ENCODE measurements at places on chromosomes 3 and 15.

DNA sequence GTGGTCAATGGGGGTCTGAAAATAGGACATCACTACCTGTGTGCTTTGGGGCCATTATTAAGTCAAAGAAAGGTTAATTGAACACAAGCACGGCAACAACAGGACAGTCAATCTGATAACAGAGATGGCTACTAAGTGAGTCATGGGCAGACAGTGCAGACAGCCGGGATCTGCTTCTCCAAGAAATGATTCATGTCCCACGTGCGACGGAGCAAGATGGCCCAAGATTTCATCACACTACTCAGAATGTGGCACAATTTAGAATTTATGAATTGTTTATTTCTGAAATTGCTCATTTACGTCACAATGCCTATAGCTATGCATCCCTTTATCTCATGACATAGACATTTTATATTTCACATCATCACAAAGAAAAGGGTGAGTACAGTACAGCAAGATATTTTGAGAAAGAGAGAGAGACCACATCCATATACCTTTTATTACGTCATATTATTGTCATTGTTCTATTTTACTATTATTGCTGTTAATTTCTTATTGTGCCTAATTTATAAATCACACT, 770.6 kb upstream of the NR2F2 start:
- DNase-seq, result peak; percentile 97

GRCh38 chr3:142278451-142278850, 53.1 kb upstream of the GK5 start:
- DNase-seq, result peak; percentile 53

DNA sequence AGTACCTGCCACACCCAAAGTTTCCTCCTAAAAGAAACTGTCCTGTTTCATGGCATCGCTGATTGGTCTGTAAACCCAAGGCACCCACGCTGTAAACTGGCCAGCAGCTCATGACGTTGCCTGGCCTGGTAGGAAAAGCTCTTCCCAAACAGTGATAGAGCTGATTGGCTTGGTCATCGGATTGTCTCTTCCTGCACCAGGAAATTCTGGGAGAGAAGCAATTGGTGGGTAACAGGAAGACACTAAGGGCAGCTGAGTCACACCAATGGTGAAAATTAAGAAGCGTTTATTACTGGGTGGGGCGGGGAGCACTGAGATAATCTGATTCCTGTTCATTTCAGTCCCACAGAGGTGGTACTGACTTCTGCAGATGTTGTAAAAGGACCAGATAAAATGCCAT, 31.0 kb downstream of the KLHL6 start:
- DNase-seq, result no peak

DNA sequence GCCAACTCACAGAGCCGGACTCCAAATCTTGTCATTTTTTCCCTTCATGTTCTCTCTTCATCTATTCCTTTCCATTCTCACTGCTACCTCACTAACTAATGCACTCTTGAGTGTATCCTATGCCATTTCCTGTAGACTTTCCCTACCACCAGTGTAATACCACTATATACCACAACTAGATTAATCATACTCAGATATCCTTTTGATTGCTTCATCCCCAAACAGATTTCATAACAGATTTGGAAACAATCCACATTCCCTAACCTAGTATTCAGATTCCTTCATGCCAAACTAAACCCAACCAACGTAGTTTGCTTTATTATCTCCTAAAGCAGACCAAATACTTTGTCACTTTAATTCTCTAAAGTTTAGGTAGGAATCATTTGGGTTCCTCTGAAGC, 2.6 kb upstream of the PLOD2 start:
- DNase-seq, result peak; percentile 94

GRCh38 chr3:49683162-49683561, 6.1 kb downstream of the MST1 start:
- no peak for DNase-seq

GRCh38 chr15:49693498-49693897, 72.7 kb downstream of the DTWD1 start:
- peak; percentile 33 for DNase-seq

DNA sequence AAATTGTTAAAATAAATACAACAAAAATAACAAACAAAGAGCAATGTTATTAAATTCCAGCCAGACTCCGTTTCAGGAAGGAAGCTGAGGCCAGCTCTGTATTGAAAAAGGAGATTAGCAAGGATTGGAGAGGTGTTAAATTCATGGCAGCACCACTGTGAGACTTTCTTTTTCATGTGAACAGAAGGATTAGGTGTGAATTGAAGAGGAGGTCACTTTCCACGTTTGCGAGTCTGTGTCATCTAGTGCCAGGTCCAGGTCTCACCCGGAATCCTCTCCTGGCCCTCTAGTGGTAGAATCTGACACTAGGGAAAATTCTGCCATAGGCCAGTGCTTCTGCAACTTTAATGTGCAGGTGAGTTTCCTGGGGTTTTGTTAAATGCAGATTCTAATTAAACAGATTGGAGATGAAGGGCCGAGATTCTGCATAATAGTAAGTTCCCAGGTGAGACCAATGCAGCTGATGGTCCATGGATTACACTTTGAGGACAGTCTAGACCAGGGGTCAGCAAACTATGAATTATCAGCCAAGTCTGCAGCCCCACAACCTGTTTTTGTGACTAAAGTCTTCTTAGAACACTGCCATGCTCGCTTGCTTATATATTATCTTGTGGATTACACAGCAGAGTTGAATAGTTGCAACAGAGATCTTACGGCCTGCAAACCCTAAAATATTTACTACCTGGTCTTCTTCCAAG, 9.2 kb upstream of the SLC6A1 start:
- DNase-seq, result peak; percentile 17

DNA sequence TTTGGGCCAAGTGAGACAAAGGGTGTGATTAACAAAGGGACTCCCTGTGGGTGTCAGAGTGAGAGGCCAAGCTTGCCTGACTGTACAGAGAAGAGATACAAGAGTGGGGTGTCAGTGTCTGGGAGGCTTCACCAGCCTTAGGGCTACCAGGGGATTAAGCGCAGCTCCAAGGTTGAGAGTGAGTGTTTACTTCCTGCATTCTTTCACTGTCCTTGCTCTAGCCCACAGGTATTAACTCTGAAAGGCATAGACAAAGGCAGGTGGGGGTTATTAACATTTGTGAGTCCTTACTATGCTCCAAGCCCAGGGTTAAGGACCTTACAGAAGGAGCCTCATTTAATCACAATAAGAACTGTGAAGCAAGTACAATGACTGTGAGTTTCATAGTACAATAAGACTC, 107.6 kb downstream of the IL20RB start:
- no peak for DNase-seq

- DNase-seq, result peak; percentile 7
Measured at GRCh38 chr3:175704366-175705055, 845.4 kb downstream of the NAALADL2 start.

- peak; percentile 97 for DNase-seq
Measured at GRCh38 chr3:188772886-188773285, 398.9 kb upstream of the TPRG1 start.

- DNase-seq, result no peak
Measured at GRCh38 chr3:49388289-49388820, 23.4 kb downstream of the RHOA start.

GRCh38 chr15:77291107-77291506, 128.8 kb downstream of the PEAK1 start:
- no peak for DNase-seq

DNA sequence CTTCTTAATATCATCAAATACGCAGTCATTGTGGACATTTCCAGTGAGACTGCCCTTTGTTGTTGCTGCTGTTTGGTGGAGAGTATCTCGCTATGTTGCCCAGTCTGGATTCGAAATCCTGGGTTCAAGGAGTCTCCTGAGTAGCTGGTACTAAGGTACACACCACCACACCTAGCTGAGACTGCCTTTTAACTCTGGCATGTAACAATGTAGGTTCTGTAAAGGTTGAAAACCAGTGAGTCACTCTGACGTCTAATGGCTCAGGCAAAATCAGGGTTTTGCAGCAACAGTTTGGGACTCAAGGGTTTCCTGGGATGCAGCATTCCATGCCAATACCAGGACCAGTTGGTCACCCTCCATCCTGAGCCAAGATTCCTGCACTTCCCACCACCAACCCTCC, 52.2 kb downstream of the AQP9 start:
- peak; percentile 6 for DNase-seq

GRCh38 chr3:28036599-28037575, 204.5 kb upstream of the CMC1 start:
- no peak for DNase-seq

DNA sequence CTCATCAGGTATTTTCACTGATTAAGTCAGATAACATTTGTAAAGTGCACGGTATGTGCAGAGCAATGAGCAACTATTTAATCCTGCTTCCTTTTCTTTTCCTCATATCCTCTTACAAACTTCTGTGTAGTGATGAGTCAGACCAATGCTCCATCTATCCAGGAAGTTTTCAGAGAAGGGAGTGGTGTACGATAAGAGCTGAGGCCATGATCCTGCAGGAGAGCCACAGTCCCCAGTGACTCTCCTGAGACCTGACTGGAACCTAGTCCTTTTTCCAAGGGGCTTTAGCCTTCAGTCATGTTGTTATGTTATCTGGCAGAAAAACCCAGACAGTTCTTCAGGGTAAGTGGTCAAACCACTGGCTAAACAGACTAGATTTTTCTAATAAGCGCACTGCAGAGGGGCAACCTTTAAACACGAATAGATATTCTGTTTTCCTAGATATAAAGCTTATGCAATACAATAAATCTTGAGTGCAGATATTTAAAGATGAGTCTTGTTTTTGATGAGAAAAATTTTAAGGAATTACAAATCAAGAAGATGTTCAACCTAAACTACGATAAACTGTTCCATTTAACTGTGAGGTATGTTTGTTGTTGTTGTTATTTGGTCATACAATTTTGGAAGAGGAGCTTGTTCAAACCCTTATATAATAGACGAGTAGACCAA, 110.5 kb upstream of the RAP2B start:
- DNase-seq, result peak; percentile 92

DNA sequence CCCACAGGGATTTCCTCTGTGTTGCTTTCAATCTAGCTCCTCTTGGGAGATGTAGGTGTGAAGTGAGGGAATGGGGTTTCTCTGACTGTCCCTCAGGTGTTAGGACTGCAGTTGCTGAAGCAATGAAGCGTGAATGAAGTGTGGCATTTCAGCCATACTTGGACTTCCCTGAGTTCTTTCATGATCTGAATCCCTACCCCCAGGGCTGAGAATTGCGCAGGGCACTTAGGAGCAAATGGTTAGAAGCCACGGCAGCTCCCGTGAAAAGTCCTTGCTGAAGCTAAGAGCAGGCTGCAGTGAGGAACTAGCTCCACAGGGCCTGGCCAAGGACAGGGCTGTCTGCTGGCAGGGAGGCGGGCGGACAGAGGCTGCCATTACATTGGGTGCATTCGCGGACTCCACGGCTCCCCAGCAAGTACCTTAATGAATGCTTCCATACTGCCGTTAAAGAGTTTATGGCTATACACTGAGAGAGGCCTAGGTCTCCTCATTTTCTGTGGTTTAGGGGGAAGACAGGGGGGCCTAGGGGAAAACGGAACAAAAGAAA, 69.0 kb upstream of the RAD18 start:
- no peak for DNase-seq

GRCh38 chr3:135497979-135498378, 467.5 kb upstream of the PPP2R3A start:
- no peak for DNase-seq

DNA sequence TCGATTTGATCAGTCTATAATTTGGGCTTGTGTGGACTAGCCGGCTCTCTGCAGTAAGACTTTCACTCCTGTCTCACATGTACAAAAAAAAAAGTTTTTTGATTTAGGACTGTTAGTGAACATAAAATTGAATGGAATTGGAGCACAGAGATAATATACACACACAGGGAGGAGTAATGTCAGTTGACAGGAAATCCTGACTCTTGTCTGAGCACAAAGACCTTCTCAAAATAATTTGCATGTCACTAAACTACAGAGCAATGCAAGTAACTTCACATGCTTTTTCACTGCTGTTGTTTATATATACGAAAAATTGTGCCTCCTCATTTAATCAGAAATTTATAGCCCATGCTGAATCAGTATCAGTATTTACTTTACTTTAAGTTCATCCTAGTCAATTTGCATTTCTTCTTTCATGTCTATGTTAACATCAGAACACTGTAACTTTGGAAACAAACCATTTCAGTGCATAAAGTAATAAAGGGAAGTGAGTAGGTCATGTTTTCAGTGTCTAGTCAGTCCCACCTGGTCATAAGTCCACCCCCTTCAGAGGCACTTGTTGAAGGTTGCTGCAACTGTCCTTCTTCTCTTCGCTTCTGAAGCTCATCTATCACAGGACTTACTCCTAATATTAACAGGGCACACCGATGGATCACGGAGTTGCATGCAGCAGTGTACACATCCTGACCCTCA, 115.8 kb downstream of the FBXL22 start:
- no peak for DNase-seq

DNA sequence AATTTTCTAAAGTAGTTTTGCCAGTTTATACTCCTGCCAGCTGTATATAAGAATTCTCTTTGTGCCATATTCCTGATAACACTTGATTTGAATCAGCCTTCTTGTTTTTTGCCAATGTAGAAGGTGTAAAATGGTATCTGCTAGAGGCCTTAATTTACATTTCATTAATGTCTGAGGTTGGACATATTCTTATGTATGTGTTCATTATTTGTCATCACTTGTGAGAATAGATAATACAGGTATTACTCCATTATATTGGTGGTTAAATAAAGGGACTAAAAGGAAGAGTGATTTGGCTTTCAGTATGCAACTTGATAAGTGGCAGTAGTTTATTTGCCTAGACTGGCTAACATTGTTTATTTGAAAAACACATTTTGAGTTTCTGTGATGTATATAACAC, 25.8 kb downstream of the PAK2 start:
- DNase-seq, result no peak

DNA sequence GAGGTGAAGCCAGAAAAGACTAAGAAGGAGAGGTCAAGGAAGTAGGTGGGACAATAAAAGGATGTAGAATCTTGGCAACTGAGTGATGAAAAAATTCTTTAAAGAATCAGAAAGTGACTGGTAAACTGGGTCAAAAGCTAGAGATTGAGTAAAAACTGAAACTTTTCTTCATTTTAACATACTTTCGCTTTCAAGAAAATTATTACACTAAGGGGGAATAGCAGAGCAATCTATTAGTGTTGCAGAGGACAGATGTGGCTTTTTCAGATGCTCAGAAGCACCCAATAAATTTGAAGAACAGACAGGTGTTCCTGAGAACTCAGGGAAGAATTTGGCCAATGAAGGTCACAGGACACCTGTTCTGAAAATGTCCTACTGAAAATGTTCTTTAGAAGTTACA, 805.4 kb upstream of the ALCAM start:
- DNase-seq, result no peak

GRCh38 chr3:169541528-169541927, 122.0 kb downstream of the MECOM start:
- no peak for DNase-seq

DNA sequence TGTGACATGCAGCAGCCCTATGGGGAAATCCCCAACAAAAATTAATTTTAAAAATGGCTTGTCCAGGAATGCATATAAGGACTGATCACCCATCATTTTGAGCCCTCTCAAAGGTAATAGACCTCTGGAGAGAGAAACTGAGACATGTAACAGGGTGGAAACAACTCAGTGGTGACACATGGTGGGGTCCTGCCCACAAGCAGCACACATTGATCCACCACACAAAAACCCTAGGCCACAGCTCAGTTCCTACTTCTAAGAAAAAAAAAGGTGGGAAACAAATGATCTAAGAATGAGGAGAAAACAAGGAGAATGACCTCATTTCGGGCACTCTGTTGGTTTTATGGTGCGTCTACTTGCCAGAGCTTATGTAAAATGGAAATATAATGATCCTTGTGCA, 1.9 kb upstream of the SLC41A3 start:
- DNase-seq, result no peak

GRCh38 chr3:127049393-127049792, 66.5 kb downstream of the PLXNA1 start:
- no peak for DNase-seq
